ENCODE measurements at places on chromosomes 4 and X. TPM values are rescaled to one million over a fixed set of nuclear protein-coding genes. Genes with fewer than 3 reads are reported as not detected.

The PORCN gene
- total RNA-seq, result 12.8 TPM

The SPANXA2 gene
- total RNA-seq, result not detected

The NXF2 gene
- not detected for total RNA-seq

The ESX1 gene
- not detected for total RNA-seq

The WDR13 gene
- total RNA-seq, result 47.5 TPM

The CXCL9 gene
- 1.5 TPM for total RNA-seq

DNA sequence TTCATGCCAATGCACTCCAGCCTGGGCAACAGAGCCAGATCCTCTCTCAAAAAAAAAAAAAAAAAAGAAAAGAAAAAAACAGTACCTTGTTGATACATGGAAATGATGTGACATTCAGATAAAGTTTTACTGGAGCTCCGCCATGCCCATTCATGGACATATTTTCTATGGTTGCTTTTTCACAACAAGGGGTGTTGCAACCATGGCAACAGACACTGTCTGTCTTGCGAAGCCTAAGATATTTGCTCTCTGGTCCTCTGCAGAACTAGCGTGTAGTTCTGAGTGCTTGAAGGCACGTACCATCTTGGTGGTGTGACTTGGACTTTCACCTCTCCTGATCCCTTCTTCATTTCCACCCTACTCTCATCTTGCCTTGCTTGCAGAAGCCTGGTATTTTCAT, 53.2 kb downstream of the TBL1X start:
- DNase-seq, result no peak

GRCh38 chrX:136781180-136781797, 557 bp upstream of the ARHGEF6 start:
- no peak for DNase-seq

DNA sequence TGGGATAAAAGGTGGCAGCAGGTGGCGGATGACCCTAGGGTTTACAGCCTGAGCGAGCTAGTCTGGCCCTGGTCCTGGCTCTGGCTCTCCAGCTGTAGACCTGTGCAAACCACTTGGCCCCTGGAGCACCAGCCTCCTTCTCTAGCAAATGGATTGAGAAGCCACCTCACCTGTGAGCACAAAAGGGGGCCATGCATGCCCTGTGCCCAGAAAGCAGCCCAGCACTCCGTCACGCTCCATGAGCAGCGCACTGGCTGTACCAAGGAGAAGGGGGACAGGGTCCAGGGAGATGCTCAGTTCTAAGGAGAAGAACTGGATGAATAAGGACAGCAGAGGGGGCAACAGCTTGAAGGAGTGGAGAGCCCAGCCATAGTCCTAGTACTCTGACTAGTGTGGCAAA, 46.9 kb upstream of the C4orf50 start:
- no peak for DNase-seq

- DNase-seq, result no peak
Measured at GRCh38 chr4:126992910-126993309, 639.8 kb upstream of the INTU start.

DNA sequence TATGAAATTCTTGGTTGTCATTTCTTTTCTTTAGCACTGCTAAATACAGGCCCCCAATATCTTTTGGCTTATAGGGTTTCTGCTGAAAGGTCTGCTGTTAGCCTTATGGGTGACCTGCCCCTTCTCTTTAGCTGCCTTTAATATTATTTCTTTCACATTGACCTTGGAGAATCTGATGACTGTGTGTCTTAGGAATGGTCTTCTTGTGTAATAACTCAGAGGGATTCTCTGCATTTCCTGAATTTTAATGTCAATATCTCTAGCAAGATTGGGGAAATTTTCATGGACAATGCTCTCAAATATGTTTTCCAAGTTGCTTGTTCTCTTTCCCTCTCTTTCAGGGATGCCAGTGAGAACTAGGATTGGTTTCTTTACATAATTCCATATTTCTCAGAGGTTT, 292.4 kb downstream of the SLC7A11 start:
- no peak for DNase-seq

DNA sequence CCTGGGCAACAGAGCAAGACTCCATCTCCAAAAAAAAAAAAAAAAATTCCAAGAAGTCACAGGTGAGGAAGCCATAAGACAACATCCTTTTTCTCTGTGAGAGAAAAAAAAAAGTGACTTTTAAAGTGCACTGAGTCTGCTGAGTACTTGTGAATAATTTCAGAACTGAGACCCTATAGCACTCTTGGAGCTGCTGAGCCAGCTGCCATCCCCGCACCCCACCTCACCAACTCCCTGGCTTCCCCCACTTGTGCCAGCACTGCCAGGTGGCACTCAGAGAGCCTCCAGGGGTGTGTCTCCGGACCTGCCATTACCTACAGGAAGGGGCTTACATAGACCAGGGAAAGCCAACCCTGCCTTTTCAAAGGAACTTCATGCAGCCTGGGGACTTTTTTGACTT, 39.2 kb upstream of the HS3ST1 start:
- DNase-seq, result no peak

- no peak for DNase-seq
Measured at GRCh38 chr4:154422152-154422551, 69.4 kb downstream of the DCHS2 start.

GRCh38 chr4:110211007-110211769, 12.8 kb upstream of the ELOVL6 start:
- no peak for DNase-seq

GRCh38 chr4:38382520-38382919, 281.5 kb upstream of the KLF3 start:
- no peak for DNase-seq

GRCh38 chrX:13053171-13053570, 8.8 kb upstream of the FAM9C start:
- no peak for DNase-seq

DNA sequence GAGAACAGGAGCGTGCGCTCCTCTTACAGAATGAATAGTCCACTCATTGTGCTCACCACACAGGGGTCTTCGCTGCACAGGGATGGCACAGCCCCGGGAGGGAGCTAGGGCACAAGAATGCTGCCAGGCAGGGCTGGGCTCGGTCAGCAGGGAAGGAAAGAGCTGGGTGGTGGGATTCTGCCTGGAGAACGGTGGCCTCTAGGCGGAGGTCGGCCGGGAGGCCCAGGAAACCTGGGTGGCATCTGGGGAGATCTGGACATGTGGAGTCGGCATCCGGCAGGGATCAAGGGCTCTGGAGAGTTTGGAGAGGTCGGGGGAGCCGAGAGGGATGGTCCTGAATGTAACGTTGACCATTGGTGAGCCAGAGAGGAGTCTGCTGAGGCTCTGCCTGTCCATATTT, 46.5 kb upstream of the PSAPL1 start:
- DNase-seq, result no peak
